ENCODE measurements at places on chromosomes 1 and 21. TPM values are rescaled to one million over a fixed set of nuclear protein-coding genes. Genes with fewer than 3 reads are reported as not detected.
A peak's percentile ranks its signal among the peaks of the same experiment; 100 is the strongest.

PRAMEF8 gene
- polyA plus RNA-seq = not detected

GJA5 gene
- polyA plus RNA-seq = 2.0 TPM

PAX7 gene
- not detected for polyA plus RNA-seq

OR2T29 gene
- polyA plus RNA-seq = not detected

MAP3K7CL gene
- polyA plus RNA-seq = 0.08 TPM

CFAP74 gene
- 0.09 TPM for polyA plus RNA-seq

HES4 gene
- 3.5 TPM for polyA plus RNA-seq

S100A7 gene
- polyA plus RNA-seq = not detected

DDAH1 gene
- polyA plus RNA-seq = 12.4 TPM

LRRC39 gene
- 0.33 TPM for polyA plus RNA-seq

RGSL1 gene
- not detected for polyA plus RNA-seq

DNA sequence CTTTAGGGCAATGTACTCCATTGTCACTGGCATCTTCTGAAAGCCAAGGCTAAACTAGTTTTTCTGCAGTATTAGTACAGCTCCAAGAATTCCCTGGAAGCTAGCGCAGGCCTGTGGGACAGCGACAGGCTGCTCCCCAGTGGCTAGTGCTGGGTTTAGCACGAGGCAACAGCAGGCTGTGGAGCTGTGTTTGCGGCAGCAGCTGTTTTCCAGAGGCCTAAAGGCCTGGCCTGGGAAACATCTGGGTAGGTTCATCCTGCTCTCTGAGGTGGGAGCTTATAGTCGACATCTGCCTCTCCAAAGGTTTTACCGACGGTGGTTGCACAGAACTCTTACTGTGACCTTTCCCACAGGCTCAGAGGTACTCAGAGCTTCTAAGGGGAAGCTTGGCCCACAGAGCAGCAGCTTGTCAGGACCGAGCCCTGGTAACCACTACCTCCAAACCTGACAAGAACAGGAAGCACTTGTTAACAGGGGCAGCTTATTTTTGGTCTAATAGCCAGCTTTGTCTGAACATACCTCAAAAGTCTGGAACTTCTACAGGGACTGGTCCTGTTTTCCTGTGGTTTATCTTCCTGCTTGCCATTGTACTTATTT is 17.2 kb downstream of the CC2D1B start:
- peak; percentile 63 for DNase-seq

GRCh38 chr1:59046730-59047157 is 250.2 kb upstream of the FGGY start:
- DNase-seq = no peak

GRCh38 chr21:28513428-28513827 is 479.2 kb downstream of the LTN1 start:
- no peak for DNase-seq

DNA sequence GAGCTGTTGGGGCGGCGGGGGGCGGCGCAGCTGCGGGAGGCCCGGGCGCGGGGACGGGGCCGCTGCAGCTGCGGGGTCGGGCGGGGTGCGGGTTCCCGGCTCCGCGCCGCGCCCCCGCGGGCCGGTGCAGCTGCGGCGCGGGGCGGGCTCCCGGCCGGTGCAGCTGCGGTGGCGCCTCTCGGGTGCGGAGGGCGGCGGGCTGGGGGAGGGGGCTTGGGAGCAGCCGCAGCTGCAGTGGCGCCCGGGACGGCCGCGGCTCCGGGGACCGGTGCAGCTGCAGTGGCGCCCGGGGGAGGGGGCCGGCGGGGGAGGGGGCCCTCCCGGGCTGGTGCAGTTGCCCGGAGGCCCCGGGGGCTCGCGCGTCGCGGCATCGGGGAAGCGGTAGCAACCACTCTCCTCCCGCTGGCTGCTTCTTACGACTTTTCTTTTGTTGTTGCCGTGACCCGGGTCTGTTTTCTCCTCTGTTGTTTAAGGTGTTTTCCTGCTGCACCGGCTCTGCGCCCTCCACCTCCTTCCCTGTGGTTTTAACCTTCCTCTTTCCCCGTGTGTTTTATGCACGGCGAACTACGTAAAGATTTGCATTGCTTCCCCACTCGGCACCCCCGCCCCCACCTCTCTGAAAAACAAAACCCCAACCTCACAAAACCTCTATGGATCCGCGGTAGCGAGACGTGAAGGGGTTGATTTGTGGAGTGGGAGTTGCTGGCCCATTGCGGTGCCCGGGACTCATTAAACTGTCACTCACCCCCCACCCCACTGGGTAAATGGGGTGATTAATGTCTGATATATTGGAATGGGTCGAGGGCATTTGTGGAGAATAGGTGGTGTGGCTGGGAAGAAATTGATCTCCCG is 1.7 kb upstream of the ZBTB18 start:
- DNase-seq = no peak

GRCh38 chr1:236560213-236560771 is 36.5 kb downstream of the LGALS8 start:
- no peak for DNase-seq

GRCh38 chr1:233993651-233994050 is 89.2 kb downstream of the SLC35F3 start:
- DNase-seq = no peak

- DNase-seq = no peak
Observed at GRCh38 chr1:85569737-85570404, 10.7 kb upstream of the CCN1 start.

DNA sequence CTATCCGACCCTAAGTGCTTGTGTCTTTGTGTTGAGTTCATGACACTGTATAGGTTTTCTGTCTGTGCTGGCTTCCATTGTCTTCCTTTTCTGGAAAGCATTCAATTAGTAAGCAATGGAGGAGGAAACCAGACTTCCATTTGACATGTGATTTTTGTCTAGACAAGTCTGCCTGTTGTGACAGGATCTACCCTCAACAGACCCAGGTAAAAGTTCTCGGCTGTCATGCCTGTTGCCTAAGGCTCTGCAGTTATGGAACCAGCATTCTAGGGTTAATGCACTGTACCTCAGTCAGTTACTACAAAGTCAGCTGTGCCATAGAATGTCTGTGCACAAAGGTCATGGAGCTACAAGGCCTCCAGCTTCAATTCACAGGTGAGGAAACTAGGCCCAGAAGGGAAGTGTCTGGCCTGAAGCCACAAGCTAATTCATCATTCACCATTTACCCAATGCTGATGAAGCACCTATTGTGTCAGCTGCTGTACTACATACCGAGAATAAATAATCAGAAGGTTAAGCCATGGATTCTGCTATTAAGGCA is 72.3 kb downstream of the PLPP3 start:
- no peak for DNase-seq

DNA sequence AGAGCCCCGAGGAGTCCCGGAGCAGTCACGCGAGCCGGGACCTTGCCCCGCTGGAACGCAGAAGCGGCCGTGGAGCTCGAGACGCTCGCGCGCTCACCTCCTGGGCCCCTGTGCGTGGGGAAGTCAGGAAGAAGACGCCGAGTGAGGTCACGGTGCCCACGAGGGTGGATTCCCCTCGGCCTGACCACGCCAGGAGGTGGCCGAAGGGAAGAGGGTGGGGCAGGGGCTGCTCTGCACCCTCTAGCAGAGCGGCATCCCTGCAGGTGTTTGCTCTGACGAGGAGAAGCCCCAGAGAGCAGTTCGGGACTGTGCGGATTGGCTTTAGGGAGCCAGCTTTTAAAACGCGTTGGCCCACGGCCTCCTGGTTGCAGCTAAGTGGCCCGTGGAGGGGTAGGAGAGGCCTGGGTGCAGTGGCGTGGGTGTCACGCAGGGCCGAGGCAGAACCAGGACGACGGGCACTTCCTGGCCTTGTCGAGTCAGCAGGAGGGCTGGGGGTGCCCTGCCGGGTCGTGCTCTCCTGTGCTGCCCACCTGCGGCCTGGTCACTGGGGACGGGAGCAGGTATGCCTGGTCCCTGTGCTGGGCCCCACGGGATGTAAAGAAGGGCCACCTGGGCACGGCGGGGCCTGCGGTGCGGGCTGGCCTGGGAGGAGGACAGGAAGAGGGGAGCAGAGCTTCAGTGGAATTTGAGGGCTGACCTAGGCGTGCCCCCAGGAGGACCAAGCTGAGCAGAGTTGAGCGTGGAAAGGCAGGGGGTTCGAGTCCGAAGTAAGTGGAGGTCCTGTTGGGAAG is 1.0 kb downstream of the PDXK start:
- no peak for DNase-seq

DNA sequence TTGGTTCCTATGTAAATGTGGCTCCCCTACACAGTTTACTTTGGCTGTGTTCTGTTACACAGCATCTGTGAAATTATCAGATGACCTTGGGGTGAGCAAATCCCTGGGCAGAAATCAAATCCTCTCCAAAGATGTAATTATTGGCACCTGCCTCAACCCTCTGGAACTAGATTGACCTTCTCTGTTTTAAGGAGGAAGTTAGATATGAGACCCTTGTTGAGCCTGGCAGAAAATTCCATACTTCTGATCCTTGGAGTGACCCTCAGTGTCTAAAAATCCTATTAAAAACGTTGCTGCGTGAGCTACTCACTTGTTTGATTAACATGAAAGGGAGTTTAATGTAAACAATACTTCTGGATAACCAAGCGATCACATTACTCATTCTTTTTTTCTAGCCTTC is 122.0 kb downstream of the CLIC6 start:
- no peak for DNase-seq

DNA sequence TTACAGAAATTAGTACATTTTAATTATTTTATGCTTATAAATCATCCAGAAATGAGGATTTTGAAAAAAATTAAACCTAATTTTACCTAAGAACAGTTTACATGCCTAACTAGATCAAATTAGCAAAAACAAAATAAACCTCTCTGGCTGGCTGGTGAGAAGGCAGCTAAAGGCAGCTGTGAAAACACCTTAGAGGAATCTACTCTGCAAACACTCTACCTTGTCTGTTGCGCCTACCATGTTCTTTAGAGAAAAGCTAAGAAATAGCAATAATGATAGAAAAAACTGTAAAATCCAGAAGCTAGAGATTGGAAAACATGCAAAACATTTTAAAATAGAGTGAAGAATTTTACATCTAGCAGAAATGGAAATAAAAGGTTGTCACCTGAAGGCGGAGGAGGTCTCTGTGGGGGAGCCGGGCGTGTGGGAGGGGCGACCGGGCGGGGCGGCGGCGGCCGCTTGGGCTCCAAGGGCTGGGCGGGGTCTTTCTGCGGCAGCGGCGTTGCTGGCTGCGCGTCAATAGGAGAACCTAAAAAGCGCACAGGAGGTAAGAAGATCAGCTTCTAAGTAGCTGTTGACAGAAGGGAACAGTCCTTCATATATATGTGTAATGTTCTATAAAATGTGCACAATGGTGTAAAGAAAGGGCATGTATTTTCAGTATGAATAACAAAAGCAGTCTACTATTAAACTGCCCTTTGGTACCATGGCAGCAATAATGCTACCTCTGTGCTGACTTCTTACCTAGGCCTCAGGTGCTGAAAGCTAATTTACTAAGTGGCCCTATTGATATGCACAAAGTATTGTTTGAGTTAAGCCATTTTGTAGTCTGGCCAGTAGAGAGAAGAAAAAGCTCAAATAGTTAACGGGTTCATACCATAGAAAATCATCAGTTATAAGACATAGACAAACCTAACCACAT is 33.3 kb upstream of the CFAP298 start:
- peak; percentile 2 for DNase-seq

- DNase-seq = no peak
Observed at GRCh38 chr1:20371883-20372282, 81.2 kb downstream of the VWA5B1 start.

- DNase-seq = no peak
Observed at GRCh38 chr1:150613061-150613920, 16.1 kb downstream of the ENSA start.

GRCh38 chr1:85479491-85479890 is 14.5 kb upstream of the DDAH1 start:
- no peak for DNase-seq
